ENCODE measurements at places on chromosomes 16 and 17.
A peak's percentile ranks its signal among the peaks of the same experiment; 100 is the strongest.

- DNase-seq: no peak
Observed at GRCh38 chr17:70552982-70553334, 383.6 kb downstream of the KCNJ2 start.

DNA sequence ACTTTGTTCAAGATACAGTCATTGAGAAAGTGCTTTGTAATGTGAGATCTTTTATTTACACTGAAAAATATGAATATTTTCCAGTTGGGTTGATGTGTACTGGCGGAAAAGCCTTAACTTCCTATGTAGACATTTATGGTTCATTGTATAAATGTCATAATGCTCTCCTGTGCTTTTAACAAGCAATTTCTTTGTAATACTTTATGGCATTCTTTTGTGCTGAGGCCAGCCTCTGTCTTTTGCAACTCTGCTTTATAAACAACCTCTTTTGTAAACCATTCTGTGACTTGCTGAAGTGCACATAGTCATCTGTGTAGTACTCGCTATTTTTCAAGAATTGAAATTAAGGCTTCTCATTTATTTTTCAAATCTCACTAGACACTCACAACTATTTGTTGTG, 291.2 kb downstream of the CDH11 start:
- peak; percentile 65 for DNase-seq

- no peak for DNase-seq
Observed at GRCh38 chr17:49963626-49964302, 5.2 kb upstream of the DLX4 start.

GRCh38 chr16:29926711-29927052, 656 bp upstream of the KCTD13 start:
- peak; percentile 34 for DNase-seq

DNA sequence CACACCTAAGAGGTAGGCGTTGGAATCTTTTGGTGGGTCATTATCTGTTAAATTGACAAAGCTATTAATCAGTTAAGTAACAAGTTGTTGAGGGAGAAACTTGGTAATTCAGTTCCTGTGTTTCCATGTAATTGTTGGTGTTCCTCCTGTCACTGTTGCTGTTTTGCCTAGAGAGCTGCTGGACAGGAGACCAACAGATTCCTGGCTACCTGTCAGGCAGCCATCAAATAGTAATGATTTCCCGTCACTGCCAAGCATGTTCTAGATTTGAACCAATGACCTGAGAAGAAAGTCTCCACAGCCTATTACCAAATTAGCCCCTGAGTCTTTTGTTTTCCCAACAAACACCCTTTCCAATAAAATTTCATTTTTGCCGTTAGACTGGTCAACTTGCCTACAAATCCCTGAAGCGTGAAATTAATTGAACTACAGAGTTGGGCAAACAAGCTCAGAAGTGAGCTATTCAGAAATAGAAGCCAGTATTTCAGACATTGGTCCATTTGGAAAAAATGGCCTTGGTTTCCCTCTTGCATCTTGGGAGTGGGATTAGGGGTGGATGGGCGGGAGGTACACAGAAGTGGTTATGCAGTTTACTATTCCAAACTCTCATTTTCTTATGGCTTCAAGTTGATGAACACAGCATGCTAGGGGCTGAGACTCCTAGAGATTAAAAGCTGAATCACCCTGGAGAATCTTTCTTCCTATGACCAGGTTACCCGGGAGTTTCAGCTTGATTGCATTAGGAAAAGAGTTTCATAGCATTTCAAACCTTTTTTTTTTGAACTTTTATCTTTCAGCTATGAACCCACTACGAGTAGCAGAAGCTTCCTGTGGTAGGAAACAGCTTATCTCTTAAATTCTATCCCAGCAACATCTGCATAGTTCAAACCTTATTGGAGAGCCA, 262.8 kb upstream of the MAF start:
- DNase-seq: no peak

DNA sequence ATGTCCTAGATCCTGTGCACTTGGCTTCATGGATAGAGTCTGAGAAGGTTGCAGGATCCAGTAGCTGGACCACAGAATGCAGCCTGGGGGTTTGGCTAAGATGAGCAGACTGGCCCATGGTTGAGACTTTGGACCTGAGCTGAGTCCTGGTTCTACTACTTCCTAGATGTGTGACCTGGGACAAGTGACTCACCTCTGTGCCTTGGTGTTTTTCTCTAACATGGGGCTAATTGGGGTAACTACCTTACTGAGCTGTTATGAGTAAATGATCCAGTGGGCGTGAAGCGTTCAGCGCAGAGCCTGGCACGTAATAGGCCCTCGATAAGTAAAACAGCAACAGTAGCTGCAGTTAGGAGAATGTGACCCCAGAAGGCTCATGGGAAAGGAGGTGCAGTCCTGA, 38.8 kb downstream of the SNX20 start:
- DNase-seq: no peak

DNA sequence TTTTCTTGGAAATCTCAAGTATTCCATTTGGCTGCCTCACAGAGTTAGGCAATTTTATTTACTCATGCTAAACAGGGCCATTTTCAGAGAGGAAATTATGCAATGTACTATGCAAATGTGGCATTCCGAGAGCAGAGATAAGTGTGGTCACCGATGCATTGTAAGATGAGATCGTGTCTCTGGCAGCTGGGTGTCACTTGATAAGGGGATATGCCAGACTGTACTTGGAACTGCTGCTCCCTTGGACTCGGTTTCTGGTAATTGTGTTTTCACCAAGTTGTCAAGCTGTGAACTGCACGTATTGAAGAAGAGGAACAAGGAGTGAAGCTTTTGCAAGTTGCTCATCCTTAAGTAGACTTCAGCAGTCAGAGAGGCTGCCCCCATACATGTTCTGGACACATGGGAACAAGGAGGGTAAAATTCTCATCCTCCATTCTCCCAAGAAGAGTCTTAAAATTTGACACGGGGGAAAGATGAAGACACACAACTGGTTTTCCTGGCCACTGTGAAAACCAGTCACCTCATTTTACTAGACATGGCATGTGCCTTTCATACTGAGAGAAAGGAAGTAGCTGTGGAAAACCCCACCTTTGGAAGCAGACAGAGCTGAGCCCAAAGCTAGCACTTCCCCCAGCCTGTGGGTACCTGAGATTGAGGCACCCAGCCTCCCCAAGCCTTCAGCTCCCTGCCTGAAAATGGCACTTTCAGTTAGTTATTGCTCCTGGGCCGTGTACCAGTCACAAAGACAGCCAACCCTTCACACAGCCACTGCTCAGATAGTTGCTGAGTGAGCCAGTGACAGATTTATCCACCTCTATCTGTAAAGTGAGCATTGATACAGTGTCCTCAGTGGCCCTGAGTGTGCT, 150.7 kb downstream of the SOCS1 start:
- DNase-seq: peak; percentile 93
